CD4-positive, alpha-beta T cell treated with Interferon alpha-2 for 1 hour (primary cell): ENCODE measurements at places on chromosomes 3 and 15.

DNA sequence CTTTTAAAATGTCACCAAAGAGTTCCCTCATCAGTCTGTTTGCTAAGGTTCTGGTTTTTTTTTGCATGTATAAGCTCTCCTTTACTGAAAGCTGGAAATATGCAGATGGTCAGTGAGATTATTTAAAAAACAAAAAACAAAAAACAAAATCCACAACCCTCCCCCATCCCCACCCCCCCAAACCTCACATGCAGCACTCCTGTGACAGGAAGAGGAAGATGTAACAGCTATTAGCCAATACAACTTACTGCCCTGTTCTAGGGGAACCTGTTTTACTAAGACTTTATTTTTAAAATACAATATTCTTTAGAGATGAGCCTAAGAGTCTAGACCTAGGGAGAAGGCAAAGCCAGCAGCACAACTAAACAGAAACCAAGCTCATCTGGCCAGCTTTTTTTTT lies 39.5 kb downstream of the ANP32A start:
- no peak for DNase-seq

DNA sequence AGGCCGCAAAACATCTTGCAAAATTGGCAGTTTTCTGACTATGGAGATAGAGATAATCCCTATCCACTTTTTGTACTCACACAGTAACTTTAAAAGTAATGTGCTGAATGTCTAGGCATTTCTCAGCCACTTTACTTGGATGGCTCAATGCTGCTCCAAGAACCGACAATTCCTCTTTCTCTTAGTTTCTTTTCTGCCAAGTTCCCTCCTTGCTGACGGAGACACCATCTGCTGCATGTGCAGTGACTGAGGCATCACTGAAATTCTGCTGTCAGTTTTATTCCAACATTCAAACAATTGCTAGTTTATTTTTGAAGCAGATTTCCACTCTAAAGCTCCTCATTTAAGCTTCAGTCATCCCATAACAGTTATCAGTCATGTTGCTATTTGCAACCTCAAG lies 116.0 kb upstream of the RBMS3 start:
- DNase-seq, result no peak

DNA sequence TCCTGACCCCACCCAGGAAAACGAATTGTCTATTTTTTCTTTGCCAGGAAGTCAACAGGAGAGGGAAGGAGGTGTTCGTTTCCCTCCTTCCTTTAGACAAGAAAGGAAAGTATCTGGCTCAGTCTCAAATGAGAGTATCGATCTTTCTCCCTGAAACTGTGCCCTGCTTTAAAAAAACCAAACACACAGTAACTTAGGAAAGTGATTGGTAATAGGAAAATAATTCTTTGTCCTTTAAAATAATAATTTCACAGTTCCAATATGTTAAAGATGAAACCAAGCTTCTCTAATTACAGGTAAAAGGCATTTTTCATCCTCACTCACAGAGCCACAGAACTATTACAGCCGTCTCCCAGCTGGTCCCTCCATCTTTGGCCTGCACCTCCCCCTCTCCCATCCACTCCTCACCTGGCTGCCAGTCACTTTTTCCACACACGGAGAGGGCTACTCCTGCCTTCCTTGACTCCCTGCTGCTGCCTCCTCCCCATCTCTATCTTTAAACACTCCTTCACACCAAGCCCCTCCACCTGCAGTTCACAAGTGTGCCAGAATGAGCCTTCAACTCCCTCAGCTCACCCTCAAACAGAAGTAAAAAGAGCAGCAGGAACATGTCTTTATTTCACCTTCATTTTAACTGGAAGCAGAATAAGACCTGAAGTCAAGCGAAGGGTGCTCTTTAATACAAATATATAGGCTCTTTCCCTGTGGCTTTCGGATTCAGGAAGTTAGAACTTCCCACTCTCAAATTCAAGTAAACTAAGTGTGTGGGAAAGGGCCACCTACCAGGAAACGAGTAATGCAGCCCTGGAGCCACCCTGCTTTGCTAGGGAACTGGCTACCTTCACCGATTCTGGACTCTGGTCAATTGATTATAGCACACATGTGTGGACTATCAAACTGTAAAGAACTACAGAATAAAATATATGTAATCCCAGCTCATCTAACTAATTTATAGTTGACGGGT lies 116.4 kb downstream of the SENP2 start:
- no peak for DNase-seq

GRCh38 chr15:83919319-83919830 lies 265.5 kb downstream of the ADAMTSL3 start:
- no peak for DNase-seq

- DNase-seq, result no peak
These were observed 612.9 kb upstream of the TBL1XR1 start for GRCh38 chr3:177810162-177810623.

DNA sequence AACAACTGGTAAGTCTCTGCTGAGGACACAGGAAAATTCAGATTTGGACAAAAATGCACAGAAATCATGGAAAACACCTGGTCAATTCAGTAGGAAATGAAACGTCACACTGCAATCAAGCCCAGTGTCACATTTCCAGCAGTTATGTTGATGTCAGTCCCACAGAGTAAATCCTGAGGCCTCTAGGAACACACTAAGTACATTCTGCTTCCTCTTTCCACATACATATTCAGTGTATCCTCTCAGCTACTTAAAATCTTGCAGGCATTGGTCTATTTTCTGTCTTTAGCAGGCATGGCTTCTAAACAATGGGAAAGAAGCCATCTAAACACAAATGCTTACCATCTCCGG lies 207.8 kb downstream of the PLCL2 start:
- no peak for DNase-seq

GRCh38 chr3:64805248-64805647 lies 117.4 kb upstream of the ADAMTS9 start:
- DNase-seq, result no peak

DNA sequence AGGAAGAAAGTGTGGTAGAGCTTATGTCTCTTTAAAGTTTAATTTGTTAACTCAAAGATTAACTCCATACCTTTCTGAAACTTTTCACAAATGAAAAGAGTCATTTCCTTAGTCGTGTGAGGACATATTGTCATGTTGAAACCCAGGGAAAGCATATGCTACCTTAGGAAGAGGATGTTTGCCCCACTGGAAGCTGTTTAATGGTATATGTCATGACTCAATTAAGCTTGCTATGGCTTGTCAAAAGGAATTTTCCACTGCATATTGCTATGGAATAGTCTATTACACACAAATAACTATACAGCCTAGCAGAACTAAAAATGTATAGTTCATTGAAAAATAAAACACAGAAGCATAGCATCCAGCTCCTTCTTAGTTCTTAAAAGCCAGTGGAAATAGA lies 69.9 kb downstream of the NSUN3 start:
- DNase-seq, result no peak

DNA sequence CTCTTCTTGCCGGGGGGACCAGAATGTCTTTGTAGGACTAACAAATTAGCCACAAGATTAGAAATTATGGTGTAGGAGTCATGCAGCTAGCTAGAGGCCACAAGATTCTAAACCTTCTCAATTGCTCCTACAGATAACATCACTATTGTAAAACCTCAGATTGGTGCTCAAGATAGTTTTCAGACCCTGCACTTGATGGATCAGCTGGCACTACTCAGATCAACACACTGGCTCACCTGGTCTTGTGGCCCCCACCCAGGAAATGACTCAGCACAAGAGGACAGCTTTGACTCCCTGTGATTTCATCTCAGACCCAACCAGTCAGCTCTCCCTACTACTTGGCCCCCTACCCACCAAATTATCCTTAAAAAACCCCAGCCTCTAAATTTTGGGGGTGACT lies 124.1 kb upstream of the RASGRP1 start:
- peak; percentile 71 for DNase-seq

DNA sequence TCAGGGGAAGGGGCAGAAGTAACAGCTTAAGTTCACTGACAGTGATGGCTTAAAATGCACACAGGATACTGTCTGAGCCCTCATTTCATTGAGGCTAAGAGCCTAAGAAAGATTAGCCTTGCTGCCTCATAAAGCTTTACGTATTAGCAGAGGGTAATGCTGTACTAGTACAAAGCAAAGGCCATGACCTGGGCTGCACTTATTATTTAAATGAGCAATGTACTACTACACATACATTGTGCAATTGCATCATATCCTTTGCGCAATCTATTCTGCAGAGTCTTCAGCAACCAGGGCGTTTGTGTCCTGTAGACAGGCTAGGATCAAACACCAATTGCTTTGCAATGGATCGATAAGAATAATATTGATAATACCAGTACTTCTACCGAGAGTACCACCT lies 221.8 kb downstream of the TPRG1 start:
- no peak for DNase-seq

GRCh38 chr3:851098-851790 lies 241.6 kb upstream of the CNTN6 start:
- DNase-seq, result no peak
